Effector memory CD4-positive, alpha-beta T cell (primary cell): ENCODE measurements at places on chromosomes 12 and 14.

- no peak for DNase-seq
These were observed 399.8 kb downstream of the RGS6 start for GRCh38 chr14:72332046-72332445.

- no peak for DNase-seq
These were observed 1.1 kb downstream of the SAV1 start for GRCh38 chr14:50666772-50667683.

- DNase-seq: no peak
These were observed 7.1 kb upstream of the PCK2 start for GRCh38 chr14:24087004-24087403.

DNA sequence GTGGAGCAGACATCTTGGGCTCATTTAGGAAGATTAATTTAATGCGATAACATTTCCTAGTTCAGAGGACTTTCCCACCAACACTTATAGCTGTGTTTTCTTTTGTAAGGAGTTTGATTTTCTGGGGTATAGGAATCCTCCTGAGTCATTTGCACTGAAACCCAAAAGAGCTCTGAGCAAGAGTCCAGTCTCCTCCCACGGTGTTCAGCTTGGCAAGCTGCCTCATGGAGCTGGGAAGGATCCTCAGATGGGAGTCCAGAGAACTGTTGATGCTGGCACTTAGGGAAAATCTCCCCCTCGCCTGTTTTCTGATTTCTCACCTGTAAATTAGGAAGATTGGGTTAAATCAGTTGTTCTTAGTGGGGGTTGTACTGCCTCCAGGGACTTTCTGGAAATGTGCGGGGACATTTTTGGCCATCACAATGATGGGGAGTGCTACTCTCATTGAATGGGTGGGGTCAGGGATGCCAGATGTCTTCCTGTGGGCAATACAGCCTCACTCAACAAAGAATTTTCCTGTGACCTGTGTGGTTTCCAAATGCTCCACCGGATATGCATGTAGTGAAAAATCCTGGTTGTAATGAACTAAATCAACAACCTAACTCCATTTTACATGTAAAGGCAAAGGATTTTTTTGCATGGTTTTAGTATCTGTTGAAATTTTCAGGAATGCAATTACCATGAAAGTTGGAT, 150.6 kb downstream of the ADCK1 start:
- no peak for DNase-seq

GRCh38 chr14:96662116-96662970, 134.8 kb upstream of the VRK1 start:
- DNase-seq: no peak

DNA sequence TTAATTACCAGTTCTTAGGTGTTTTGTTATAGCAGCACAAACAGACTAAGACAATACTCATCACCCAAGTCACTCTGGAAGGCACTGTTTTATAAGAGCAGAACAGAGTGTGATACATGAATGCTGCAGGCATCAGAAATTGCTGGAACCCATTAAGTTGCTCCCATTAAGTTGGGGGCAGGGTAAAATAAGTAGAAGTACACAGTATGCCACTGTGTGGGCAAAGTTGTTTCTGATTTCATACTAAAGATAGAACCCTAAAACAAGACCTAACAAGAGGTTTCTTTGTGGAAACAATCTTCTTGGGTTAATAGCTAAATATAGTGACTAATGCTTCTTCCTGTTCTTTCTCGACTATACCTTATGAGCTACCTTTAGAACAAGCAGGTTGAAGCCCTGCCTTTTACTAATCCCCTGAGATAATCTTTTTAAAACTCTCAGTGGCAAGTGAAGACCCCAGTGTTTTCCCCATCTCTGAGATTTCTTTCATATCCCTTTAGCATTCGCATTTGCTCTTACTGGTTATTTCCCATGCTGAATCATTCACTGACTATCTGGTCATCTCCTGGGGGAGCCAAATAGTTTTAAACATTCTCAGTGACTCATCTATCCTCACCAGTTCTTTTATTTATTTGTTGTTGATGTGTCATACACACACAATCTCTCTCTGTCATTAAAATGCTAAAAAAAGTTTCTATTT, 52.3 kb downstream of the SOCS2 start:
- DNase-seq: no peak

DNA sequence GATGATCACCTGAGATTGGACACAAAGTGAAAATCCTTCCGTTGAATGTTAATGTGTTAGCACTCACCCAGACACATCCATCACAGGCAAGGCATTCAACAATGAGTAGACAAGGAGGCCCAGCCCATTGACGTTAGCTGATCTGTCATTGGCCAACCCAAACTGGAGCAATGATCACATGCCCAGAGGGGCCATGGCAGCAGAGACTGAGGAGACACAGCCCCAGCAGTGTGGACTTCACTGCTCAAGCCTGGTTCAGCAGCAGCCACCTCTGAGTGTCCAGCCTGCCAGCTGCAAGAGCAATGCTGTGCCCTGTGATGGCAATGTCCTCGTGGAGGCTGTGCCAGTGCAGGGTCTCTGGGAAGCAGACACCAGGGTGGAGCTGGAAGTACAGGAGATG, 622.2 kb downstream of the AACS start:
- DNase-seq: no peak

DNA sequence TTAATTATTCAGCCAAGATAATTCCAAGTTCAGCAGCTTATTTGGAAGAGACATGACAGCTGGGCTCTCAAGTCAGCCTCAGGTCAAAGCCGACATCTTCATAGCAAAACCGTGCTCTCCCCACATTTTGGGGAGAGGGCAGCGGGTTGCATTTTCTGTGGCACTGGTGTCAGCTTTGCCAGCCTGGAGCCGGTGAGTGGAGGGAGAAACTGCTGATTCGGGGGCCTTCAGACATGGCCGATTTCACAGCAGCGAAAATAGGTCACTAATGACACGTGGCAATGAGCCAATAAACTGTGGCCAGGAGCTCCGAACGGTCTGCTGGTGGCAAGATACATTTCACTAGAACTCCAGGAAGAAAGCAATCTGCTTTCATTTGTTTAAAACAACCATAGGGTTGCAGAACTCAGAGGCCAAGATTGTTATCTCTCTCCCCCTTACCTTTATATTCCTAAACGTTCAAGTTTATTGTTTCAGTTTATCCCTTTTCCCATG, 173.2 kb downstream of the CAND1 start:
- no peak for DNase-seq

GRCh38 chr14:50069325-50069724, 47.0 kb downstream of the VCPKMT start:
- DNase-seq: no peak

GRCh38 chr12:93639406-93639805, 37.8 kb upstream of the CRADD start:
- no peak for DNase-seq

GRCh38 chr12:20248646-20249045, 119.7 kb upstream of the PDE3A start:
- no peak for DNase-seq

DNA sequence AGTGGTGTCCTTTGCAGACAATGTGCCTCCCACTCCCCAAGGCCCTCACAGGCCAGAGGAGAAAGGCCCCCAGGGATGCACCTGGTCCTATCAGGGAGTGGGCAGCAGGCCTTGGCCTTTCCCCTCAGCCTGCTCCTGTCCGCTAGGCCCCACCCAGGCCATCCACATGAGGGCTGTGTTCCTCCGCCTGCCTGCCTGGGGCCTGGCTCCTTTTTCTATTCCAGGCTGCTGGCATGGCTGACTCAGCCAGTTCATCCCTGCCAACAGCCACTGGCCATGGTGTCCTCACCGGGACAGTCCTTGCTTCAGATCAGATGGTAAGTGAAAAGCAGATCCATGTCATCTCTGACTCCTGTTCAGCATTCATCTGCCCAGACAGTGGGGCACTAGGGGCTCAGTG, 13.4 kb downstream of the ISM2 start:
- no peak for DNase-seq

DNA sequence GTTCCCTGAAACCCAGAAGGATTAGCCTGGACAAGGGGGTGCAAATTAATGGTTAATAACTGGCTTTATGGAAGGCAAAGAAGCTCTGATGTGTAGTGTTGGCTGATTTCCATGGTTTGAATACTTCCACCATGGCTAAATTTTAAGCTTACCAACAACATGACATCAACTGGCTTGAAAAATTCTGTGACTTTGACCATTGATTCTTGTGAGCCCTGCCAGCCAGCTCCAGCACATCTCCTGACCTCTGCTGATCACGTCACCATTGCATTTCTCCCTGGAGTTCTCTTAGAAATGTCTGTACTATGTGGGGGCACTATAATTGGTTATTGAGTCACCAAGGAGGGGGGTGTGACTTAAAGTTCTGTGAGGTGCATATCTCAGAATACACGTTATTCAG, 171.2 kb downstream of the MYRFL start:
- no peak for DNase-seq

GRCh38 chr14:25150934-25151790, 101.2 kb upstream of the STXBP6 start:
- no peak for DNase-seq

DNA sequence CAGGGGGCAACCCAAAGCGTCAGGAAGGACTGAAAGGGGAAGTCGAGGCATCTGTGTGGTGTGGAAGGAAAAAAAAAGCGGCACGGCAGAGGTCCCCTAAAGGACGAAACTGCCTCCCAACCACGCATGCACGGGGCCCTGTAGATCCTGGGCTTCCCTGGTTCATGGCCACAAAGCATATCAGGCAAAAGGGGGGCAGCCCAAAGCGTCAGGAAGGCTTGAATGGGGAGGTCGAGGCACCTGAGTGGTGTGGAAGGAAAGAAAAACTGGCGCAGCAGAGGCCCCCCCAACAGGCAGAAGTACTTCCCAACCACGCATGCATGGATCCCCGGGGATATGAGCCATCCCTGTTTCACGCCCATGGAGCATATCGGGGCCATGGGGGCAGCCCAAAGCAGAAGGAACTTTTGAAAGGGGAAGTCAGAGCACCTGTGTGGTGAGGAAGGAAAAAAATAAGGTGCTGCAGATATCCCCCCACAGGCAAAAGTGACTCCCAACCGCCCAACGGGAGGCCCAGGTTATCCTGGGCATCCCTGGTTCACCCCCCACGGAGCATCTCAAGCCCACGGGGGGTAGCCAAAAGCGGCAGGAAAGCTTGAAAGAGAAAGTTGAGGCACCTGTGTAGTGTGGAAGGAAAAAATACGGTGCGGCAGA, 581.2 kb downstream of the ALG10 start:
- no peak for DNase-seq

GRCh38 chr12:32000373-32001005, 41.3 kb downstream of the RESF1 start:
- DNase-seq: no peak

DNA sequence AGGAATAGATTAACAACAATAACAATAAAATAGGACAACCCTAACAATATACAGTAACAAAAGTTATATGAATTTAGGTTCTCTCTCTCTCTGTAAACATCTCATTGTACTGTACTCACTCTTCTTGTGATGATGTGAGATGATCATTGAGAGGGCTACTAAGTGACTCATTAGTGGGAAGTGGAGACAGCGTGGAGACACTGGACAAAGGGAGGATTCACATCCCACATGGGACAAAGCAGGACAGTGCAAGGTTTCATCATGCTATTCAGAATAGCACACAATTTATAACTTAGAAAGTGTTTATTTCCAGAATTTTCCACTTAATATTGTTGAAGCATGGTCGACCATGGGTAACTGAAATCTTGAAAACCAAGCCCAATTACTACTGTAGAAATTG, 26.0 kb upstream of the SPATA7 start:
- no peak for DNase-seq

- DNase-seq: no peak
These were observed 74.4 kb upstream of the TRHDE start for GRCh38 chr12:72197790-72198189.

GRCh38 chr12:11228296-11228879, 41.1 kb downstream of the PRB3 start:
- no peak for DNase-seq

DNA sequence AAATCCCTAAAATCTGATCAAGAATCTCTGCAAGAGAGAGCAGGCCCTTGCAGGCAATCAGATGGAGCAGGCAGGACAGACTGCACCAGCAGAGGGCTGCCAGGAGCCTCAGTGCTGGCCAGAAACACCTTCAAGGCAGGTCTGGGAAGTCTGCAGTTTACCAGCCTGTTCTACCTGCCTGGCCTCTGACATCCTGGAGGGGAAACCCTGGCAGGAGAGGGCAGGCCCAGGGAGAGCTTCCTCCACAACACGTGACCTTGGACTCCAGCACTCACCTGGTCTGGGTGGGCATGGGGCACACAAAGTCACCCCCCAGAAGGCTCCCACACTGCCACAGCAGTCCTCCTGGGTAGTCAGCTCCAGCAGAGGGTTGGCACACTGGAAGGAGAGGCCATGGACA, 56.0 kb downstream of the ISCA2 start:
- DNase-seq: no peak

DNA sequence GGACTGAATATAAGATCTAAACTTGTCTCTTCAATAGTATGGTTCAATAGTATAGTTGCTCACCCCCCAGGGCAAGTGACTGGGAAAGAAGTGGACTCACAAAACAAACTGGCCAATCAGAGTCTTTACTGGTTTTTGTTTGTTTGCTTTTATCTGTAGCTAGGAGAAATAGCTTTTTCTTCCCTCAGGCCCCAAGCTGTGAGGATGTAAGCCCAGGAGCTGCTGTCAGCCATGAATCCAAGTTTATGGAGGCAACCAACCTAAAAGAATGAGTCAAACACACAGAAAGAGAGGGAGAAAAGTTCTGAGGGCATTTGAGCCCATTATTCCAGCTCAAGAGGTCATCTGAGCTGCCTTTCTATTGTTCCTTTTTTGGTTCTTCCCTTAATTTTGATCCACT, 375.3 kb downstream of the BCAT1 start:
- no peak for DNase-seq
